Right atrium auricular region (tissue), 2 donors: ENCODE measurements at places on chromosomes 12 and 14. TPM values are rescaled to one million over a fixed set of nuclear protein-coding genes. Genes with fewer than 3 reads are reported as not detected.

The TMCC3 gene
- total RNA-seq: 4.7 TPM

DNA sequence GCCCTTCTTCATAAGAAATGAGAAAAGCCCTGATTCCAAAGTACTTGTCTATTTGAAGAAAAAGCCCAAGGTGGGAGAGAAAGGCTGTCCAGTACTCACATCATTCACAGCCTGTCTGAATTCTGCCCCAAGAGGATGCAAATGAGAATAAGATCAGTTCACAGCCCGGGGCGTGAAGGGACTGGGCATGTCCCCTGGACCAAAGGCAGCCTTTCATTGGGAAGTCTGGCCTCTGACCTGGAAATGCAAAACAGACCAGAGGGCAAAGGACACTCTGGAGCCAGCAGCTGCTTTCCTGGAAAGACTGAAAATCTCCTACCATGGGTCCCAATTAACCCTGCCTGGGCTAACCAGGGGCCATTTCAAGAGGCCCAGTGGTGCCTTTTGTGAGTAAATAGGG lies 191.2 kb upstream of the PELI2 start:
- H3K27ac ChIP-seq: no peak overlapping the region
- no peak for DNase-seq
- H3K4me3 ChIP-seq: no peak overlapping the region
- H3K4me1 ChIP-seq: no peaks in the 10 kb centered on the region

GRCh38 chr14:79730953-79731352 lies 480.4 kb downstream of the DIO2 start:
- H3K27me3 ChIP-seq: no peaks in the 10 kb centered on the region
- H3K4me3 ChIP-seq: no peak overlapping the region
- no peaks in the 10 kb centered on the region for H3K36me3 ChIP-seq
- no peak for DNase-seq
- no peak overlapping the region for H3K27ac ChIP-seq
- H3K4me1 ChIP-seq: no peaks in the 10 kb centered on the region

DNA sequence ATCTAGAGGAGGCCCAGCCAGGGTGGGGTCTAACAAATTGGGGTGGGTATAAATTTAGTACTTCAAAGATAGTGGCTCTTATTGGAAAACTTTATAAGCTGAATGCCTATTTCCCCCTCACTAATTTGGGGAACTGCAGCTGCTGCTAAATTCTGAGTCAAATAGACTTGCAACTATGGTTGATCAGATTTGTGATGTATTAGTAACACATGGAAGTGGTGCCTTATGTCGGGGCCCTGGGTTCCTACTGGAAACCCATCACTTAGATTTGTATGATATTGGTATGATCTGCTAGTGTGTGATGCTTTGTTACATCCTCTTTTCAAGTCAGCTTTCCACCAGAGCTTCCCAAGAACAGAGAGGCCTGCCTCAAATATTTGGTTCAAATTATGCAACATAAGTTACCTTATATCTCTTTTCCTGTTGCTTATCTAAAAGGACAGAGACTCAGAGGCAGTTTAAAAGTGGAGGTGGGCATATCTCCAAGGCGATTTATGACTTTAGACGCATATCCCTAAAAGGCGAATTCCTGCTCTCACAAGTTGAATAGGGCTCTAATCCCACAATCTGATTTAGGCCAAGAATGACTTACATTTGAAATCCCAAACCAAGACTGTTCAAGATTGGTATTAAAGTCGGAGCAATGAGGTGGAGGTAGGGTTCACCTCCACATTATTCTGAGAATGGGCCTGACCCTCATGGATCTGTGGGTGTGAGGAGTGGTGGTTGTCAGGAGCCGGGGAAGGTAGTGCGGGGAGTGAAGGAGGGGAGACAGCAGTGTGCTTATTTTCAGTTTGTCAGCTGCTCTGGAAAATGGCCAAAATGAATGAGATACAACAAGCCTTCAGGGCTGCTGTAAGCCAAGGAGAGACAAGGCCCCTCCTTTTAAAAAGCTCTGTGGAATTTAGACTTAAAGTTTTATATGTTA lies 425.8 kb downstream of the RAD51B start:
- no peaks in the 10 kb centered on the region for H3K36me3 ChIP-seq
- peaks cover 75% of the 10 kb centered on the region for H3K4me1 ChIP-seq
- no peak overlapping the region for H3K4me3 ChIP-seq
- H3K27me3 ChIP-seq: no peaks in the 10 kb centered on the region
- DNase-seq: no peak

The C1QL4 gene
- total RNA-seq: not detected

- no peak overlapping the region for H3K27ac ChIP-seq
- no peaks in the 10 kb centered on the region for H3K4me1 ChIP-seq
- no peak overlapping the region for H3K4me3 ChIP-seq
- H3K27me3 ChIP-seq: no peaks in the 10 kb centered on the region
- no peak for DNase-seq
- no peaks in the 10 kb centered on the region for H3K36me3 ChIP-seq
Measured at GRCh38 chr12:24615967-24616411, 332.9 kb downstream of the BCAT1 start.

DNA sequence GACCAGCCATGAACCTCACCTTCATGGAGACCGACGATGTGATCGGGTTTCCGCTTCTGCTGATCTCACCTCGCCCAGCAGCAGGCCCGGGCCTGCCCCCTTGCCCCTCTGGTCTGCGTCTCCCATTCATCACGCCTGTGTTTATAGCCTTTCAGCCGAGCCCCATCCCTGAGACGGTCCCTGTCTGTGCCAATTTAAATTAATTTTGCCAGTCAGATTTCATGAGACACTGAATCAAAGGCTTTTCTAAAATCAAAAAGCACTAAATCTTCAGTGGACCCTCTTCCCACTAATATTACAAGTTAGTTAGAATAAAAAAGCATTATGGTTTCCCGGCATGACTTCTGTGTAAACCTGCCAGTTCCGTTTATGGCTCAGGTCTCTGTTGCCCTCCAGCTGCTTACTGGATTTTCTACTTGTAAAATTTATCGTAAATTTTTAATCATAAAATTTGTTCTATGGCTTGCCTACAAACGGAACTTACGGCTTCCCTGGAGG lies 155.9 kb downstream of the ESRRB start:
- DNase-seq: no peak
- H3K4me3 ChIP-seq: no peak overlapping the region
- no peaks in the 10 kb centered on the region for H3K36me3 ChIP-seq
- no peaks in the 10 kb centered on the region for H3K4me1 ChIP-seq

The HOXC9 gene
- total RNA-seq: not detected

DNA sequence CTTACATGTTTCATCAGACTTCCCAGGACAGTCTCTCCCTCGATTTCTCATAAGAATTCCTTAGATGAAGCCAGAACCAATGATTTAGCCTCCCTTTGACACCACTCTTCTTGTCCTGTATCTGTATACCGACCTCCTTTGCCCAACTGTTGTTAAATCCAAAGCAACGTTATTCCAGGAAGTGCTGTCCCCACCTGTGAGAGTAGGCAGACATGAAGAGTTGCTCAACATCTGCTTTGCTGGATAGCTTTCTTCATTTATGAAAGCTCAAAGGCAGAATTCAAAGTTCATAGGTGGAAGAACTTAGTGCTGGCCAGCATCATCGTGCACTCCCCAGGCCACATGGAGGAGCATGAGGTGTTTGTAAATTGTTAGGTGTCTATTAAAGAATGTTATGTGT lies 55.6 kb downstream of the GTF2A1 start:
- no peak overlapping the region for H3K4me3 ChIP-seq
- H3K36me3 ChIP-seq: no peaks in the 10 kb centered on the region
- DNase-seq: no peak
- H3K4me1 ChIP-seq: no peaks in the 10 kb centered on the region
- H3K27ac ChIP-seq: no peak overlapping the region

- H3K36me3 ChIP-seq: peaks cover 68% of the 10 kb centered on the region
- H3K27ac ChIP-seq: no peak overlapping the region
- no peaks in the 10 kb centered on the region for H3K4me1 ChIP-seq
- no peaks in the 10 kb centered on the region for H3K27me3 ChIP-seq
- DNase-seq: no peak
- no peak overlapping the region for H3K4me3 ChIP-seq
Measured at GRCh38 chr14:50156111-50156510, 39.7 kb upstream of the VCPKMT start.

- H3K27ac ChIP-seq: peak overlapping the region; percentile 64
- H3K27me3 ChIP-seq: no peaks in the 10 kb centered on the region
- peaks cover 6% of the 10 kb centered on the region for H3K4me1 ChIP-seq
- H3K36me3 ChIP-seq: no peaks in the 10 kb centered on the region
- H3K4me3 ChIP-seq: no peak overlapping the region
Measured at GRCh38 chr14:32453857-32454810, 125.0 kb downstream of the AKAP6 start.

DNA sequence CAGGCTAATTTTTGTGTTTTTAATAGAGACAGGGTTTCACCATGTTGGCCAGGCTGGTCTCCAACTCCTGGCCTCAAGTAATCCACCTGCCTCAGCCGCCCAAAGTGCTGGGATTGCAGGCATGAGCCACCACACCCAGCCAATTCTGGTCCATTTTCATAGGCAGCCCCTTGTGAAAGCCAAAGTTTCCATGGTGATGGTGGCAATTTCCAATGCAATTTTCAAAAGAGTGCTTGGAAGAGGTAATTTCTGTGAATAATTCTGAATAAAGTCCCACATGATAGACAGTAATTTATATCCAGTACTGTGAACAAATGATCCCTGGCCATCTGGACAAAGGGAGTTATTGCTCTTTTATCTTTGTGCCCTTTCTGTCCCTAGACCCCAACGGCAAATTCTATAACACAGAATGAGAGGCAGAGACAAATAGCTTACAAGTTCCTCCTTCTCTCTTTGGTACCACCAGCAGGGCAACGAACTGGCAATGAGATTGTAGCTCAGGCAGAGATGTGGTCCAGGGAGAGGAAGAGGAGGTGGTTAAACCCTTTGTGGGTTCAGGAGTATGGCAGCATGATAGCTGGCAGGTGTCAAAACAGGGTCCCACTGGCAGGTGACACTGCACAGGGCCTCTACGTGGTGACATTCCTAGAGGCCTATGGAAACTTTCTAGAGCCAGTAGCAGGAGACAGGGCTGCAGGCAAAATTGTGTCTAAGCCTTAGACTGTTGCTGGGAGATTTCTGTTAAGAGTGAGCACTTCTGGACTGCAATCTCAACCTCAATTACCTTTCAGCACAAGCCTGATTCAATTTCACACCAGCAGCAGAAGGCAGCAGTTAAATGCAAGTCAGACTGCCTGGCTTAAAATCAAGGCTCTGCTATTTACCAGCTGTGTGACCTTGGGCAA lies 46.5 kb downstream of the NT5DC3 start:
- no peaks in the 10 kb centered on the region for H3K36me3 ChIP-seq
- no peak overlapping the region for H3K4me3 ChIP-seq
- H3K27me3 ChIP-seq: no peaks in the 10 kb centered on the region

DNA sequence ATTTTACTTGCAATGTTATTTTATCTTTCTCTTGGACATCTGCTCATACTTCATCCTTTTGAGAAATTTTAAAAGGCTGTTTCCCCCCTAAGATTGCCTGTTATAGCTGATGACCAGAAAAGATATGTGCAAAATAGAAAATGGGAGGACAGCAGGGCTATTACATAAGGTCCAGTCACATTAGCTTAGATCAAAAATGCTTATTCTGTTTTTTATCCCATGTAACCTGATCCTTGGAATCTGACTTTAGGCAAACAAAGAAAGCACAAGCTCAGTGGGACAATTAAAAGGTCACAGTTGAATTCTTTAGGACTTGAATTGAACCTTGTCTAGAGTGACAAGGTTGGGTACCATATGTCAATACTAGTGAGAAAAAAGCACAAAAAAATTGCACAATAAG lies 65.1 kb upstream of the TRHDE start:
- no peaks in the 10 kb centered on the region for H3K36me3 ChIP-seq
- no peaks in the 10 kb centered on the region for H3K4me1 ChIP-seq
- H3K27me3 ChIP-seq: no peaks in the 10 kb centered on the region
- DNase-seq: no peak
- no peak overlapping the region for H3K4me3 ChIP-seq
- H3K27ac ChIP-seq: no peak overlapping the region

DNA sequence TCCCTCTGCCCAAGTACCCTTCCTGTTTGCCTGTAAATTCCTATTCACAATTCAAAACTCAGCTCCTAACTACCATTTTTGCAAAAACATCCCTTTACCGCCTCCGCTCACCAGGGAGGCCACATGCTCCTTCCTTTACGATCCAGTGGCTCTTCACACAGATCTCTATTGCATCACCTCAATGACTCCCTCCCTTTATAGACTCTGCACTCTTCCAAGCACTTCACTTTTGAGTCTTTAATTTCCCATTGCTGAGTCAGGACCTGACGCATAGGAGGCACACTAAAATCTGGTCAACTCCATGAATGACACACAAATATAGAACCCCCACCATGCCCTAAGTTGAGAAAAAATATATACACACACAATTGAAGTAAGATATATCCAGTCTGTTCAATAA lies 45.9 kb downstream of the PPP1R13B start:
- no peak overlapping the region for H3K27ac ChIP-seq
- no peak for DNase-seq
- peaks cover 29% of the 10 kb centered on the region for H3K4me1 ChIP-seq
- H3K4me3 ChIP-seq: no peak overlapping the region
- peaks cover 7% of the 10 kb centered on the region for H3K36me3 ChIP-seq

DNA sequence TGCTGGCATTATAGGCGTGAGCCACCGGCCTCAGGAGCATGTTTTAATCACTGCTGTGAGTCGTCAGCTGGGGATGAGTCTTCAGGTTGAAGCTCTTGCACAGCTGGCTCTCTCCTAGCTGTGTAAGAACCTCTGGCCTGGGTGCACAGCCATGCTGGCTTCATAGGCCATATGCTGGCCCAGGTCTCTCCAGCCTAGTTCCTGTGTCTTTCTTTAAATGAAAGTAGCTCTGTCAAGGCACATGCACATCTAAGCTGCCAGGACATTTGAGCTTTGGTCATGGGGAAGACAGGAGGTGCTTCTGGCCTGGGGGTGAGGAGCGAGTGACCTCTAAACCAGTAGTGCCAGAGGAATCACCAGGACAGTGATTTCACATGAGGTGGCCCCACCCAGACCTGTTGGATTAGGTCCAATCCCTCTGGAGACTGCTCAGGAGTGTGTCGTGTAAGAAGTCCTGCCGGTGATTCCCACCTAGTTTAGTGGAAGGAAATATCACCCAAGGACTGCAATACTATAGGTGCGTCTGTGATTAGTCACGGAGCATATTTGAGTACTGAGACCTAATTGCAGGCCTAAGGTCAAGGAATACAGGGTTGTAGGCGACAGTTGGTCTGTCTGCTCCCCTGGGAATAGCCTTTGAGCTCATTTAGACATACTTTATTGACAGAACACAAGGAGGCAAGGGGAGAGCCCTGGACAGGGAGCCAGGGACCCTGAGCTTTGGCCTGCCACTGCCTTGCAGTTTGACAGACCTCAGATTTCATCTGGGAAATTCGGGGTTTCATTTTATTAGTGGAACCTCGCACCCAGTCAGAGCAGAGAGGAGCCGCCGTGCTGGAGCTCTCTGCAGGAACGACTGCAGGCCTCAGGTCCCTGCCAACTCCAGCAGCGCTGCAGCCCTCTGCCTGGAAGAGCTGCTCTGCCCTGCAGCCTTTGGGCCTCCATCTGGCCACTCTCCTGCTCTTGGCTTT lies 67.0 kb downstream of the ANKRD9 start:
- peaks cover 76% of the 10 kb centered on the region for H3K36me3 ChIP-seq
- H3K4me1 ChIP-seq: no peaks in the 10 kb centered on the region
- no peak overlapping the region for H3K27ac ChIP-seq
- DNase-seq: no peak
